M059J (cell line): ENCODE measurements at places on chromosomes 7 and 10. TPM values are rescaled to one million over a fixed set of nuclear protein-coding genes. Genes with fewer than 3 reads are reported as not detected.

NUDT5 gene
- 53.2 and 99.3 TPM in 2 replicates for total RNA-seq

SEPTIN14 gene
- not detected in 2 replicates for total RNA-seq

HOXA1 gene
- 8.2 and 9.1 TPM in 2 replicates for total RNA-seq

ANXA8 gene
- 0.54 and 2.4 TPM in 2 replicates for total RNA-seq

PIK3AP1 gene
- 2.4 and 4.5 TPM in 2 replicates for total RNA-seq

MTURN gene
- 0.42 and 3.8 TPM in 2 replicates for total RNA-seq

EN2 gene
- not detected in 2 replicates for total RNA-seq

COL13A1 gene
- 5.7 and 15.6 TPM in 2 replicates for total RNA-seq
